ENCODE measurements at places on chromosomes 12 and 14.
A peak's percentile ranks its signal among the peaks of the same experiment; 100 is the strongest.

DNA sequence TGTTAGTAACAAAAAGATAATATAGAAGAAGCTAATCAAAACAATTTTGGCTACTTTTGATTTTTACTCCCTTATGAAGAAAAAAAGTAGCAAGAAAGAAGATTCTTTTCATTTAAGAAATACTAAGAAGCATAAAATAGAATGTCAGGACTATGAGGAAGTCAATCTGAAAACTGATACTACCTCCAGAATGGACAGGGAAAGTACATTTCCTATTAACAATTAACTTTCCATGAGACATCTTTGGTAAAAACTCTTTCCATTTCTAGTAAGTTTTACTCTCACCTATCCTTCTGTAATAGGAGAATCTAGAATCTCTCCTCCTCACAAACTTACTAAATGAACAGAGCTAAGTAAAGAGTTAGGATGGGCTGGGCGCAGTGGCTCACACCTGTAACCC, 51.3 kb upstream of the NPFF start:
- DNase-seq, result no peak

DNA sequence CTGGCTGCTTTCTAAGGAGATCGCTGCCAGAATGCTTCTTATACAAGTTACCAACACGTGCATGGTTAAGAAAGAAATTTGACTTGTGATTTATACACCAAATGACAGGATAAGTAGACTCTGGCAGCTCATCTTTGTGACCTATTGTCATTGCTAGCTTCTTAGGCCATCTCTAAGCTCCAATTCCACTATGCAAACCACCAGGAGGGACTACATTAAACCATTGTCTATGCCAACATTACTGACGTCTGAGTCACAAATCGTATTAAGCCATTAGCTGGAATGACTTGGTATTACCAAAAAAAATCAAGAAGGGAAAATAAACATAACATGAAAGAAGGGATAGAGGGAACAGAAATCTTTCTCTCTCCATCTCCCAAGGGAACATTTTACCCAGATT, 15.8 kb upstream of the VPS33A start:
- DNase-seq, result no peak

DNA sequence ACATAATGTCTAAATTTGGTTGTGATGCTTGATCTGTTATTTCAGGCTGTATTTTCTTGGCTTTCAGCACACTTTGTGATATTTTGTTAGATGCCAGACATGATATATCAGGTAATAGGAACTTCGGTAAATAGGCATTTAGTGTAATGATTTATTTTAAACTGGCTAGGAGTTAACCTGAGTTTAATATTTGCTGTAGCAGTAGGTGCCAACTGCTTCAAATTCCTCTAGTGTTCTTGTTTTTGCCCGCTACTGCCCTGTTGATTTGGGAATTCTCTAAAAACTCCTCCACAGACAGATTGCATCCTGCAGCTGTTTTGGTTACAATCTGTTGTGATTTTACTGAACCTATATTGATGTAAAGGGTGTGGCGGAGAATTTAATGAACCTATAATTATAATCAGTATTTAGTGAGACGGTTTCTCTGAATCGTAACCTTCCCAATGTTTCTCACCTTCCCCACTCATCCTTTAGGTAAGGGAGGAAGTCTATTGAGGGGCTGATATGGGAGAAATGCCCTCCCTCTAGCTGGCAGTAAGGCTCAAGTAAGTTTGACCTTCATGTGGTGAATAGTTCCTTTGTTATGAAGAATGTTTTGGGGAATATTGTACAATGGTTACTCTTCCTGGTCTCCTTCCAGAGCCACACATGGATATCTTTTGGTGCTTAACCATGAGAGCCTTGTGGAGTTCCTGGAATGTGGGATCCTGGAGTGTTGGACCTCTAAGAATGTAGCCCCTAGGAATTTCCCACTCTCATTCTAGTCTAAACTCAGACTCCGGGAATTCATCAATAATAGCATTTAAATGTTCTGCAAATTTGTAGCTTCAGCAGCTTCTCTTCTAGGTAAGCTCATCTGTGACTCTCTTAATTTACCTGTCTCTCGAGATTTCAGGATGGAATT, 634.1 kb downstream of the FSCB start:
- DNase-seq, result no peak

DNA sequence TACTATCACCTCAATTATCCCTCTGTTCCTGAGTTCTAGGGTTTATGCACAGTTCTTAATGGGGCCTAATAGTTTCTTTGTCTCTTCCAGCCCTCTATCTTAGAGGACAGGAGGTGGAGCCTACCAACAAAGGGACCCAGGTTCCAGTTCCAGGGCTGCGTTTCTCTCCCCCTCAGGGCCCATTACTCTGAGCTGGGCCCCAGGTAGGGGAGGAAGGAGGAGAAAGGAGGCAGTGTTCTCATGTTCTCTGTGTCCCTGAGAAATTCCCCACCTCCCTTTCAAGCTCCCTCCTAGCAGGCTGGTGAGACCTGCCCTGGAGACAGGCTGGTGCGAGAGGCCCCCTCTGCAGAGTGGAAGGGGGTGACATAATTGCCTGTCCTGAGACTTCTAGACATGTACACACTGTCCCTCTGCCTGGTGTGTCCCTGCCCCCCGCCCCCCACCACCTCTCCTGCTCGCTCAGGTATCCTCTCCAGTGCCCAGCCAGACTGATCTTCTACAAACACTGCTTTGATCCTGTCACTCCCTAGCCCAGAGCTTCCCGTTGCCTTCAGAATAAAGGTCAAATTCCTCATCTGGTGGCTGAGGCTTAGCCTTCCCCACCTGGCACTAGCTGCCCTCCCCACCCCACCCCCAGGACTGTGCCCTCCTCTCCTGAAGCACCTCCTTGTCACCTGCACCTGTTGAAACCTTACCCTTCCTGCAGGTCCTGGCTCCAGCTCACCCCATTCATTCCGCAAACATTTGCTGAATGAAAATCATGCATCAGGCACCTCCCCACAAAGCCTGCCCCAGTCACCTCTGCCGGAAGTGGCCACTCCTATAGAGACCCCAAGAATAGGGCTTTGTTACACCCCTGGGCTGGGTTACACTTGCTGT, 21.1 kb upstream of the KRT8 start:
- no peak for DNase-seq

- DNase-seq, result no peak
Observed at GRCh38 chr12:25979059-25979458, 20.6 kb downstream of the RASSF8 start.

- DNase-seq, result no peak
Observed at GRCh38 chr12:5588176-5588575, 156.3 kb downstream of the NTF3 start.

DNA sequence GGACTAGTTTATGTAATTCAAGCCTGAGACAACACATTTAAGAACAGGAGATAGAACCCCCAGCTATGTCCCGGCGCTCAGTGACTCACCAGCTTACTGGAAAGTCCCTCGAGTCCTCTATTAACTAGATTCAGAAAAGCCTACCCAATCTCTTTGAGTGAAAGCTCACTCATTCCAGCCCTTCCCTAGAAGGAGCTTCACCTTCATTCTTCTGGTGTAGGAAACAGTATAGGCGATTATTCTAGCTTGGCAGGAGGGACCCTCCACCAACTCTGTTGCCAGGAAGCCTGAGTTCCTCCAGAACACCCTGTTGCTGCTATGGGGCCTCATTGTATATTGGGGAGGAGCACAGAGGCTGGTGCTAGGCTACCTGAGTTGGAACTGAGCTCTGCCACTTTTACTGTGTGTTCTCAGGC, 57.2 kb upstream of the AEBP2 start:
- no peak for DNase-seq

DNA sequence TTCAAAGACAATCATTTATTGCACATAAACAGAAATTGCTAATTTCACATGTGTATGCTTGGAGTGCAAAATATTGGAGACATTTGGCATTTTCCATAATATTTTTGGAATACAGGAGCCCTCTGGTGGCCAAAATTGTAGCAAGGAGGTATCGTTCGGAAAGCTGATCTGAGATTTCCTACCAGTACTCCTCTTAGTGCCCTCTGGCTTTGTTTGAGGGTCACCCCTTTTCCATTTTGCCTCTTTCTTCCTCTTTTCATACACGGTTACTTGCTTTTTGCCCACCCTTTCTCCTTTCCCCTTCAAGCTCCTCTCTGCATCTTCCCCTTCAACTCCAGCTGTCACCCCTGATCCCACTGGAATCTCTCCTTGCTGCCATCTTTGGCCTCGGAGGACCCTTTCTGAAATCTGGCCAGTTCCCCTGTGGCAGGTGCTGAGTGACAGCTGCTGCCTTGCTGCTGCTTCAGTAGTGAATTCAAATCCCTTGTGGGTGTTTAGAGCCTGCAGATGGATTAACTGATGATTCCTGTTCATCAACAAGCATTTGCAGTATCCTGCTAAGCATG, 164.6 kb upstream of the PARP11 start:
- DNase-seq, result peak; percentile 26

- no peak for DNase-seq
Observed at GRCh38 chr14:64185184-64185583, 109.0 kb downstream of the ESR2 start.

- DNase-seq, result no peak
Observed at GRCh38 chr14:102544046-102544746, 34.6 kb upstream of the ANKRD9 start.

DNA sequence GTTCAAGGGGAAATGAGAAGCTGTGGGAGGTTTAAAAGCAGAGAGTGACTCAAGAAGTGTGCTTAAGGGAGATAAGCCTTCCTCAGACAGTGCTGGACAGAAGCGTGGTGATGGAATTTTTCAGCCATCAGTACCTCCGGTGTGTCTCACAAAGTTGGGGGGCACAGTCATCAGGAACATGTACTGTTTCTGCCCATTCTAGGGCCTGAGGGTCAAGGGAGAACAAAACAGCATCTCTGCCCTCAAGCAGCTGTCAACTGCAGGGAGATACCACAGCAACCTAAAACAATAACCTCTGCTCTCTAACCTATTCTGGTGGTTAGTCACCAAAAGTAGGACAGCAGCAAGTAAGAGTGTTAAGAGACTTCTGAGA, 2.0 kb upstream of the STON2 start:
- no peak for DNase-seq

DNA sequence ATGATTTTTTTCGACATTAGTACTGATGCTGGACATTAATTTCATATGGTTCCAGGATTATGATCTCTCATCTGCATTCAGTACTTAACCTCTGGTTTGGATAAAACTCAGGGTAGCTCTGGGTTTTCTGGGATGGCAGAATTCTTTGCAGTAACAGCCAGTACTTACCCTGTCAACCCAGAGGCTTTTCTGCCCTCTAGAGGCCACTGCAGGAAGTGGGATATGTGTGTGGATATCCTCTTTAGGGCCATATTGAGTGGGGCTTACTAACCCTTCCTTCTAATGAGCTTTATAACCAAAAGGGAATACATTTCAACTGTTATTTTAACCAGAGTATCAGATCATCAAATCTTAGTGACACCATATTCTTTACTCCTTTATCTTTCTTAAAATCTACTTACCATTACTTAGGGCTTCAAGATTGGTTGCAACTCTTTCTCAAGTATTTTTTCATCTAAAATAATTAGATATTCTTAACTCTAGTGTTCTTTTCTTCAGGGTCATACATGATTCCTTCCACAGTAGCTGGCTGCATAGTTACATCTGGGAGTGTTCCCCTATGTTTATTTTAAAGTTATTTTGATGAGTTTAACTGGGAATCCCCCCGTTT, 488.0 kb upstream of the STXBP6 start:
- DNase-seq, result no peak

DNA sequence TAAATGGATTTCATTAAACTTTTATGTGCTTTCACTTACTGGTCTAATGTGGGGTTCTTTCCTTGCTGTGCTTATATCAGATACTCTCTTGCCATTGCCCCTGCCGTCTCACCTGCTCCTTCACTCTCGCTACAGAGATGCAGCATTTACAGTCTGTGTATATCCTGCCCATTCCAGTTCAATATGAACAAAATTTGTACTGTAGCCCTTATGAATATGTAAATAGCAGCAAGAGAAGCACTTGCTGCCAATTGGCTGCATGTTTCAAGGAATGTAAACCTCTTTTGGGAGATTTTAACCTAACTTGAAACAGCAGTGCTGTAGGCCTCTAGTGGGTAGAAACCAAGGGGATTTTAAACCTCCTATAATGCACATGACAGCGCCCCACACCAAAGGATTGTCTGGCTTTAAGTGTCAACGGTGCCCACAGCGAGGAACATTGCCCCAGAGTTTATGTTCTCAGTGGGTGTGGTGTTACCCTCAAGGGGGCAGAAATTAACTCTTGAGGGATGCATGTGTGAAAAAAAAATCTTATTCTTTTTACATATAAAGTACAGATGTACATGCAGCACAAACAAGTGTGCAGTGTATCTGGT, 19.1 kb downstream of the PCNX1 start:
- DNase-seq, result no peak

- no peak for DNase-seq
Observed at GRCh38 chr14:94392510-94392935, 4.1 kb upstream of the SERPINA1 start.

DNA sequence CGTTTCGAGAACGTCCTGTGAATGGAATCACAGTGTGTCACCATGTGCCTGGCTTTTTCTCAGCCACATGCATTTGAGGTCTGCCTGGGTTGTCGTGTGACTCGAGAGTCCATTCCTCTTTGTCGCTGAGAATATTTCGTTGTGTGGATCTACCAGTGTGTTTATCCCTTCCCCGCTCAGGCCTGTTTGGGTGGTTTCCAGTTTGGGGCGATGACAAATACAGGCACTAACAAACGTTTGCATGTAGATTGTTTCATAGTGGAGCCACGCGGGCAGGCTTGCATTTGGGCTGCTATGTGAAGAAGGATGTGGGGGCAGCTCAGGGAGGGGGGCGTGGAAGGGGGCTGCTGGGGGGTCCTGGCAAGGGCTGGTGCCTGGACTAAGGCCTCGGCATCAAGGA, 14.1 kb downstream of the RIN3 start:
- DNase-seq, result no peak

GRCh38 chr14:103729496-103730448, 14.2 kb downstream of the ZFYVE21 start:
- no peak for DNase-seq

DNA sequence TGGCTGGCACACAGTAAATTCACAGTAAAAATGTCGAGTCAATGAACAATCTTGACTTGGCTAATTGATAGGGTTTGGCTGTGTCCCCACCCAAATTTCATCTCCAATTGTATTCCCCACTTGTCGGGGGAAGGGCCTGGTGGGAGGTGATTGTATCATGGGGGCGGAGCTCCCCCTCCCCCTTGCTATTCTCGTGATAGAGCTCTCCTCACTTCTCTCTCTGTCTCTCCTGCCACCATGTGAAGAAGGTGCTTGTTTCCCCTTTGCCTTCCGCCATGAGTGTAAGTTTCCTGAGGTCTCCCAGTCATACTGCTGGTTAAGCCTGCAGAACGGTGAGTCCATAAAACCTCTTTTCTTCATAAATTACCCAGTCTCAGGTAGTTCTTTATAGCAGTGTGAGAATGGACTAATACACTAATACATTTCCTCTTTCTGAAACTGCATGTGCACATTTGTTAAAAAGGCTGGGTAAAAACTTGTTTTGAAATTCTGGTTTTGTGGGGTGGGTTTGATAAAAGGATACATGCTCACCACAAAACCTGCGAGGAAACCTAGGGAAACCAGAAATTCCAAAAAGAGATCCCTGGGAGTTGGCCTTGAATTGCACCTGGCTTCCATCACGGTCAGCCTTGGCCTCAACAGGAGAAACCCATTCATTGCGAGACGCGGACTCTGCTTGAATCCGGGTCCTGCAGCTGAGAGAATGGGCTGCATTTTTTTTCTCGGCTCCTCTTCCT, 16.2 kb upstream of the MYL2 start:
- no peak for DNase-seq

Measured in thymus (tissue), 14 donors.